ENCODE measurements at places on chromosomes 2 and 18.

DNA sequence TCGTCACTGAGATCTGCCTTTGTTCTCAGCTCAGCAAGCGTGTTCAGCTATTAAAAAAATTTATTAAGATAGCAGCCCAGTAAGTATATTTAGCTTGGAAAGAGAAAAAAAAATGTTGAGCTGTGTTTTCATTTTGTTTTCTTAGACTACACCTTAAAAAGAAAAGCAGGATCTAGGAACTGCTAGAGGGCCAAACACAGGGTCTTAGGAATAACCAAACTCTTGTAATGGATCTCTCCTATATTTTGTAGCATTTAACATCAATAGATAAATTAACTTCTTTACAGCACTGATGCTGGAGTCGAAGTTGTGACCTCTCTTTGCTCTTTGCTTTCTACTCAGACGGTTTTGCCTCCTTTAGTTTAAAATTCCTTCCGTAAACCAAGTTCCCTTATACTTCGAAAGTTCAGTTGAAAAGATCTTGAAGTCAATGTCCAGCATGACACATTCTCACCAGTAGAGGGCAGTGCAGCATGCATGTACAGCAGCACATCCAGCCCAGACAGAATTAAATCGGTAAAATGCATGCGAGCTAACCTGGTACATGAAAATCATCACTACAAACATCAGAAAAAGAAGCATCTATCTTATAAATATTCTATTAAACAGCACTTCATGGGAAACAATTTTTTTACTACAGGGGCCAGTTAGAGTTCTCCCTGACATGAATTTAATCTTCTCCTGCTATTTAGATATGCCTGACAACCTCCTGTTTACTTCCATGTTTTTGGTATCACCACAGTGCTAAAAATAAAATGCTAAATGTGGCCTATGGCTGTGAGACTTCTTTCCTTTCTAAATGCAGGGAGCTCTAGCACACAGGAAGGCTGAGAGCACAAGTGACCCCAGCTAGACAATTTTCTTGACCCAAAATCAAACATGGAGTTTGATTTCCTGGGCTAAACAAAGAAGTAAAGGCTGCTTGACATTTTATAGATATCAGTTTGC is 48.2 kb upstream of the MAP3K20 start:
- DNase-seq, result peak; percentile 92

- DNase-seq, result no peak
Measured at GRCh38 chr18:38198526-38198925, 632.9 kb upstream of the CELF4 start.

DNA sequence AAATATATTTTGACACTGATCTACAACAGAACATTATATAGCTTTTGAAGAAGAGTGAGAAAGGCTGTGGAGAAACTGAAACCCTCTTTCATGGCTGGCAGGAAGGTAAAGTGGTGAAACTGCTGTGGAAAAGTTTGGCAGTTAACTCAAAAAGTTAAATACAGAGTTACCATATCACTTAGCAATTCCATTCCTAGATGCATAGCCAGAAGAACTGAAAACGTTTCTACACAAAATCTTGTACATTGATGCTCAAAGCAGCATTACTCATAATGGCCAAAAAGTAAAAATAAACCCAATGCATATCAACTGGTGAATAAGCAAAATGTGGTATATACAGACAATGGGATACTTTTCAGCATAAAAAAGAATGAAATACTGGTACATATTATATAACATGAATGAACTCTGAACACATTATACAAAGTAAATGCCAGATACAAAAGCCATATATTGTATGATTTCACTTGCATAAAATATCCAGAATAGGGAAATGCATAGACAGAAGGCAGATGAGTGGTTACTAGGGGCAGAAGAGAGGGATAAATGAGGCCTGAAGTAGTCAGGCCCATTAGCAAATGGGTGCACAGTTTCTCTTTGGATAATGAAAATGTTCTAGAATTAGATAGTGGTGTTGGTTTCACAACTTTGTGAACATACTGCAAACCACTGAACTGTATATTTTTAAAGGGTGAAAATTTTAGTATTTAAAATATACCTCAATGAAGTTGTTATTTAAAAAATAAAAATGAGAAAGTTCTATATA is 114.3 kb downstream of the DYM start:
- DNase-seq, result no peak

DNA sequence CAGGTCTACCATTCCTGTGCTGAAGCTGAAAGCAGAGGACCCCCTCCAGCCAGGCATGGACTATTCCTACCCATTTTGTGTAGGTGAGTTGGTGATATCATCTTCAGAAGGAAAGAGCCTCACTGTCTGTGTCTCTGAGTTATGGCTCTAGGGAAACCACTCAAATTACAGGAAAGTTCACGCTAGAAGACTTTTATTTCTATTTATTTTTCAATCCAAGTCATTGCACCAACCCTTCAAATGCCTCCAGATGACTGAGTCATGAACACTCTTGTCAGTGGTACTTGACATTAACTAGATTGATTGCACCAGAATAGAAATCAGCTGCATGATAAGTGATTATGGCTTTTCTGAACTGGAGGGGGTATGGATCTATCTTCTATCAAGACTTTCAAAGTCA is 338.4 kb downstream of the MBD2 start:
- DNase-seq, result no peak

GRCh38 chr2:172329774-172330671 is 97.4 kb upstream of the ITGA6 start:
- no peak for DNase-seq

- DNase-seq, result no peak
Measured at GRCh38 chr18:42401131-42401673, 446.2 kb downstream of the PIK3C3 start.

DNA sequence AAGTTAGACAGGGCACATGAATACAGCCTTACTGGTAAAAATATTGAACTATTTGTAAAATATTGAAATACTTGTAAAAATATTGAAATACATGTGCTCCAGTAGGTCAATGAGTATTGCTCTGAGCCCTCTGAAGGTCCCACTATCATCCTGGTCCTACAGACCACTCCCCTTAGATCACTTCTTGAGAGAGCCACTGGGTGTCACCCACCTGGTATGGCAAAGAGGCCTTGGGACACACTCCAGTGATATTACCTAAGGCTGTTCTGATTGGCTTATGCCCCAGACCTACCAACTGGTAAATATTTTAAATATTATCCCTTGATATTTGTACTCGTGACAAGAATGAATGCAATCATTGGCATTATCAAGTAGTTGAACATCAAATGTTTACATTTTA is 5.0 kb downstream of the THSD7B start:
- no peak for DNase-seq

- DNase-seq, result no peak
Measured at GRCh38 chr2:71952572-71953188, 195.0 kb downstream of the CYP26B1 start.

- no peak for DNase-seq
Measured at GRCh38 chr18:57624988-57625387, 3.4 kb upstream of the NARS1 start.

- no peak for DNase-seq
Measured at GRCh38 chr2:45024097-45024496, 14.8 kb upstream of the SIX2 start.

GRCh38 chr2:98746426-98746825 is 15.5 kb upstream of the MGAT4A start:
- no peak for DNase-seq

- DNase-seq, result no peak
Measured at GRCh38 chr2:70974592-70974991, 3.8 kb upstream of the ANKRD53 start.

DNA sequence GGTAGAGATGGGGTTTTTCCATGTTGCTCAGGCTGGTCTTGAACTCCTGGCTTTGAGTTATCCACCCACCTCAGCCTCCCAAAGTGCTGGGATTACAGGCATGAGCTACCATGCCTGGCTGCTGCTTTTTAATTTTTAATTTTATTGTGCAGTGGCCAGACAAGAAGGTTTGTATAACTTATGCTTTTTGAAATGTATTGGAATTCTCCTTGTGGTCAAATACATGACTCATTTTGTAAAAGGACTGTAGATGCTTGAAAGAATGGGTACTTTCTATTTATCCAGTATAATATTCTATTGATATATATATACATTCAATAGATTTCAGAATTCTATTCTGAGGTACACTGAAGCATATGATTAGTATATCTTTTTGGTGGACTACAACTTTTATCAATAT is 82.6 kb upstream of the ST3GAL5 start:
- no peak for DNase-seq

DNA sequence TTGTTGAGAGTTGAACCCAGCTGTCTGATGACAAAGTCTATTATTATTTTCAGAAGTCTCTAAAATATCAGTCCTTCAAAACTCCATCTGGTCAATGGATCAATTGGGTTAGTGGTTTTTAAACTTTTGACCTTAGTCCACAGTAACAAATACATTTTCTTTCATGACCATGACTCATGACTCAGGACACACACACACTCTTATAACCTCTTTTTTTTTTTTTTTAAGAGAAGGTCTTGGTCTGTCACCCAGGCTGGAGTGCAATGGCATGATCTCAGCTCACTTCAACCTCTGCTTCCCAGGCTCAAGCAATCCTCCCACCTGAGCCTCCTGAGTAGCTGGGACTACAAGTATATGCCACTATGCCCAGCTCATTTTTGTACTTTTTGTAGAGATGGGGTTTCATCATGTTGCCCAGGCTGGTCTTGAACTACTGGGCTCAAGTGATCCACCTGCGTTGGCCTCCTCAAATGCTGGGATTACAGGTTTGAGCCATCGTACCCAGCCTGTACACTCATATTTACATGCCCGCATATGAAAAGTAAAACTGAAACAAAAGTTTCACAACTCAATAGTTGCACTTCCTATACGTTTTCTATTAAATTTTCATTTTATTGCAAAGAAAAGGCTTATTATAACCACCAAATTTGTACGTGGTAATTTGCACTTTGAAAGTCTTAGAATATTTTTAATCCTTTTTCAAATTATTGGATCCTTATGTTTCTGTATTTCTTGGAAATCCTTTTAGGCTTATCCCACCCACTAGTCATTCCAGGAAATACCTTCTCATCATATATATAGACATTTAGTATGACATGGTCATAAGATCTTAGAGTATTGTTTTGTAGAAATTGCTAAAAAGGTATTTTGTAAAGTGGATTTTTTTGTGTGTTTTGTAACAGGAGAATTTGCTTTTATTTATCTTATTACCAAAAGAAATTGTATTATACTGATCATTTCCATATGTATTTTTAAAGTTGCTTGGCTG is 199.0 kb downstream of the LPIN1 start:
- peak; percentile 75 for DNase-seq

- no peak for DNase-seq
Measured at GRCh38 chr2:156918410-156918809, 339.1 kb upstream of the GALNT5 start.

DNA sequence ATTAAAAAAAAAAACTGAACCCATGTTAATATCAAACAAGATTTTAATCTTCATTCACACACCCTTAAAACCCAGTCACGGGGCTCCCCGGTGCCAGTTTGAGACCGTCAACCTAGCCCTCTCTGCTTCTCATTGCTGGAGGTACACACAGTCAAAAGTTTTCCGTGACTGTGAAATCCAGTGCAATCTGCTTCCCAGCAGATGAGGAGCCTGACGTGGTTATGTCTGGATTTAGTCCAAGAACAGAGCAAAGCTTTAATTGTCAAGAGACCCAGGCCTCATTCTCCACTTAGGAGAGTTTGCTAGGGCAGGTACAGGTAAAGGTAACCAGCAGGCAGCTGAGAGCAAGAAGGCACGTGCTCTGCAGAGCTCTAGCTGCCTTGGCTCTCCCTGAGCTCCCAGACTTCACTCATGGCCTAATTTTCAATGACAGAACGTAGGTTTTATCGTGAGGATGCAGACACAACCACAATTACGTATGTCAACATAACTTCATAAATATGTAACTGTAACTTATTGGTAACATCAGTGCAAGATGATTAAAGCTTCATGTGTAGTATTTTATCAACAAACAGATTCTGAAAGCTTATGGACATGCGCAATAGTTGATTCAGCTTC is 56.3 kb downstream of the SLC16A14 start:
- no peak for DNase-seq

DNA sequence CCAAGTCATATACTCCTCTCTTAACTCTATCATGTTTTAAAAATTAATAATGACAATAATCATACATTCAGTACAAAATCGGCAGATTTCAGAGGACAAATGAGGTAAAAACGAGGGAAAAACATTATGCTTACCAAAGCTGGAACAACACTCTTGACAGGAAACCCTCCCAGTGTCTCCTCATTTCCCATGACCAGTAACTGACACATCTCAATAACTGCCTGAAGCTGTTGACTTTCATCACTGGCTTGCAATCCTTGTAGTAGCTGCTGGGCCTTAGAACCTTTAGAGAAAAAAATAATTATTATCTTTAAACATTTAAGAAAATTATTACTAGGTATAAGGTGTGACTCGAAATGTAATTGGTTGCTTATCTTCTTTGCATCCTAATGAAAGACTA is 103.6 kb downstream of the TRIP12 start:
- no peak for DNase-seq

DNA sequence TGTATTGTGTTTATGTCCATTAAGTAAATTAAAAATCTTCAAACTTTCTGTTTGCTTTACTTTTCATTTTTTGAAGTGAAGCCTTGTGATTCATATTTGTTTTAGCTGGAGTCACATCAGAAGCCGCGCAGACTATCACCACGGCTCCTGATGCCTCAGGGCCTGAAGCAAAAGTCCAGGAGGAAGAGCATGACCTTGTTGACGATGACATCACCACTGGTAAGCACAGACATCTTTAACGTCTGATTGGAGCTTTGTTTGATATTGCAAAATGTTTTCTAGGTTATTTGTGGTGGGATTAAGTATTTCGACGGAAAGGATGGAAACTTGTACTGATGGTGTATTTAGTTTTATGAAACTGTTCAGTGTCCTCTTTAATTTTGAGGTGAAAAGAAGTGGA is 164.8 kb downstream of the WDR7 start:
- DNase-seq, result no peak

- DNase-seq, result peak; percentile 82
Measured at GRCh38 chr18:3596637-3597384, 146.8 kb downstream of the TGIF1 start.

GRCh38 chr2:190970160-190970559 is 43.8 kb downstream of the STAT1 start:
- peak; percentile 25 for DNase-seq

DNA sequence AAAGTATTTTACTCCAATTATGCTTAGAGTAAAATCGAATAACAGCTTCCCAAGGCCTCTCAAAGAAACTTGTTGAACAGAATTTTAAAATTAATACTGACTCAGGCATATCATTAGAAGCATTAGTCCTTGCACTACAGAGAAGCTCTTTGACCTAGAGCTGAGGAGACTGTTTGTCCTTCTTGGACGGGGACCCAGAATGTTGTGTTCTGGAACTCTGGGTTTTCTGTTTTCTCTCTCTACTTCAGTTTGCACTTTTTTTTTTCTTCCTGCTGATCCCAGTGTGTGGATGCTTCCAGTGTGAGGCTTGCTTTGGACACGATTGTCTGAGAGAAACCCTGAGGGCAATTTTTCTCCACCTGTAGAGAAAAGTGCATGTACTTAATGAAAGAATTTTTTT is 847.6 kb downstream of the SOCS6 start:
- DNase-seq, result no peak
